ENCODE measurements at places on chromosomes 1 and 21.

- no peak for DNase-seq
Observed at GRCh38 chr1:117368116-117369108, 1.2 kb downstream of the MAN1A2 start.

- no peak for DNase-seq
Observed at GRCh38 chr1:119469741-119470140, 37.3 kb upstream of the HSD3B1 start.

DNA sequence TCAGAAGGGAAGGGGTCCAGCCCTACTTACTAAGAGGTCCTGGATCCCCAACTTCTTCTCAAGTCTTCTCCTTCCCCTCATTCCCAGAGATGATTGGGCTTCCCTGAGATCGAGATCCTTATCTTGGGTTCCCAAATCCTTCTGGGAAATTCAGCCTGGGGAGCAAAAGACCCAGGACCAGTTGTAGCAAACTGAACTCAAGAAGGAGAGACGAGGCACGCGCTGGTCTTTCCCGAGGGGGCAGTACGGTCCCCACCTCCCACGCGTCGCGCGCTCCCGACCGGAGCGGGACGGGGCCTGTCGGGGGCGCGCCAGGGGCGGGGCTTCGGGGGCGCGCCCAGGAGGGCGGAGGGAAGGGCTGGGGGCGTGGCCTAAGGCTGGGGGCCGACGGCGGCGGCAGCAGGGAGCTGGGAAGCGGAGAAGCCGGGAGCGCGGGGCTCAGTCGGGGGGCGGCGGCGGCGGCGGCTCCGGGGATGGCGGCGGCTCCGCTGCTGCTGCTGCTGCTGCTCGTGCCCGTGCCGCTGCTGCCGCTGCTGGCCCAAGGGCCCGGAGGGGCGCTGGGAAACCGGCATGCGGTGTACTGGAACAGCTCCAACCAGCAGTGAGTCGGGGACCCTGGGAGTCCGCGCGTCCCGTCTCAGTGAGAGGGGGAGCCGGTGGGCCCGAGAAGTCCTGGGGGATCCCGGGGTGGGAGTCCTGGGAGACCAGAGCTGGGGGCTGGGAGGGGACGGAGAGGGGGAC lies at the start of gene EFNA3:
EFNA3 (plus strand) TSS at position 369 of the 741 bp plus-strand sequence; CDS start at position 474, 105 bp downstream.
- DNase-seq, result peak; percentile 42

GRCh38 chr1:170881268-170882265 lies 53.8 kb upstream of the MROH9 start:
- DNase-seq, result no peak

DNA sequence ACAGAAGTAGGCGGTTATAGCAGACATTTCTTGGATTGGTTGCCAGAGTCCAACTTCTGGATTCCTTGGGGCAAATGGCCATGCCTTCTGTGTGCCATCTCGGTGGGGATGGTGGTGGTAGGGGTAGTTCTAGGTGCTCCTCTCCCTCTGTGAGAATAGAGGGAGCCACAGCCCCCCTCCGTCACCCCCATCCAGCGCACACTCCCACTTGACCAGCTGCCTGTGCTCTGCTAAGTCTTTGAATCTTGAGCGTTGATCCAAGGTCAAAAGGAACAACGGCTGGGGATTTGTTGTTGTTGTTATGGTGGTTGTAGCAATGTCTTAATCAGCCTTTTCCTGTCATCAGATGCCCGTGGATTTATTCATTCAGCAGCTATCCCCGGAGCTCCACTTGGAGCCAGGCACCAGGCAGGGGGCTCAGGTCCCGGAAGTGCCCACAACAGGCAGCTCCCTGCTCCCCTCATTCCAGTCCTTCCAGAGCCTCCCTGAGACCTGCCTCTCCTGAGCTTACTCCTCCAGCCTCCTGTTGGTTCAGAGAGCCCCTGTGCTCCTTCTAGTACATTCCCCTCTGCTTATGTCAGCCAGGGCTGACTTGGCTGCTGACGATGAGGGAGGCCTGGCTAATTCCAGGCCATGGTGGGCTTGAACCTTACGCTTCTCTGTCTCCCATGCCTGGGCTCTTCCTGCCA lies 146.6 kb upstream of the WNT4 start:
- DNase-seq, result no peak

DNA sequence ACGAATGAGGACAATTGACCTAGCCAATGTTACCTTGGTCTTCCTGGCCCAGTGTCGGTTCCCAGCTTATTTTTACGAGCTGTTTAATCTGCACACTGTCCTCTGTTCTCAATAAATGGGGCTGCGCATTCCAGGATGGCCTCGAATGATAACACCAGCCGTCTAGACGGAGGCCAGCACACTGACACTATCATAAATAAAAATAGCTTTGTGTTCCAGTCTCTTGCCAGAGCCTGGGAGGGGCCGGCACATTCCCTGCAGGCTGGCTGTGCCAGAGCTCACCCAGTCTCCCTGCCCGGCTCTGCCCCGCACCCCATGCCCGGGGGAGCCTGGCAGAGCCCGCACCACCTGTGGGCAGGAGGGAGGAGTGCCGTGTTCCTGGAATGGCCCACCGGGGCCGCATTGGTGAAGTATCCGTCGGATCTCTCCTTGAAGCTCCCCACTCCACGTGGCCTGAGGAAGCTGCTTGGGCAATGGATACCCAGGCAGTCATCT lies 92.1 kb downstream of the SPSB1 start:
- DNase-seq, result no peak

DNA sequence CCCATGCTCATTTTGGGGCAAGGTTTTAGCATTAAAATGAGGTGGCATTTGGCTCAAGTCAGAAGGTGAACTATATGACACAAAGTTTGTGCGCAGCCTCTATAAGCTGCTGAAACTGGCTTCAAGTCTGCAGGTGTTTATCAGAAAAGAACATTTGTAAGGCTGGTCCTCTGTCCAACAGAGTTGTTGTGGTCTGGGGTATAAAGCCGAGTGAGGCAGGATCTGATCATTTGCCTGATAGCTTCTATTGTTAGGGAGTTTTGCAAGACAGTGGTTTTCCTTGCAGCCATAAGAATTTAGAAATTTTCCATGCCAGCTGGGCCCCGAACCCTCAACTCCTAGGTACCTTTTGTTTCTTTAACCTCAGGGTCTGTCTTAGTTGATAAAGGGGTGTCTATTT lies 130.8 kb downstream of the PGBD5 start:
- DNase-seq, result no peak

GRCh38 chr21:28069450-28069923 lies 923.2 kb downstream of the LTN1 start:
- no peak for DNase-seq

GRCh38 chr21:29499734-29500343 lies 201.1 kb downstream of the BACH1 start:
- no peak for DNase-seq

- no peak for DNase-seq
Observed at GRCh38 chr1:64195081-64195395, 8.4 kb upstream of the UBE2U start.

DNA sequence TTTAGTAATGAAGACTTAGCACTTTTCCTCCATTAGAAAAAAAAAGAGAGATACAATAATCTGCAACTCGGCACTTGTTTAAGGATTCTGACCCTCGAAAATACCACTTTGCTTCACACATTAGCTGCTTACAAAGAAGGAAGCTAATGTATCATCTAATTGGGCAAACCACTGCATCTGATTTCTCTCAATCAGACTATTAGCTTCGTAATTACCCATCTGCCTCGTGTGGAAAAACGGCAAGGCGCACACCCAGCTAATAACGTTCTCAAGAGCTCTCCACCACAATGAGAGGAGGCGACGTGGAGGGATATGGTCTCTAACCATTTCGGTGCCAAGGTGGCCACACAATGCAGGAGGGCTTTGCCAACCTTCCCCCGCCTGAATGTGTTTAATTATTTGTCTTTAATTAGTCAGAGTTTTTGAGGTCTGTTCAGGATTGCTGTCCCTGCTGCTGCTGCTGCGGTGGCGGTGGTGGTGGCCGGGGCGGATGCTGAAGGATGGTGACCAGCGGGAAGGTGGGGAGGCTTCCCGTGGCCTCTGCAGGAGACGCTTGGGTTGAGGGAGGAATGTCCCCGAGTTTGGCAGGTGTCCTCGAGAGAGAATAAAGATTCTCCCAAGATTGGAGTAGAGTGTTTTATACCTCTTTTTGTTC lies 374.5 kb downstream of the RPS6KC1 start:
- DNase-seq, result no peak

GRCh38 chr1:4664606-4665005 lies 10.2 kb downstream of the AJAP1 start:
- DNase-seq, result no peak

DNA sequence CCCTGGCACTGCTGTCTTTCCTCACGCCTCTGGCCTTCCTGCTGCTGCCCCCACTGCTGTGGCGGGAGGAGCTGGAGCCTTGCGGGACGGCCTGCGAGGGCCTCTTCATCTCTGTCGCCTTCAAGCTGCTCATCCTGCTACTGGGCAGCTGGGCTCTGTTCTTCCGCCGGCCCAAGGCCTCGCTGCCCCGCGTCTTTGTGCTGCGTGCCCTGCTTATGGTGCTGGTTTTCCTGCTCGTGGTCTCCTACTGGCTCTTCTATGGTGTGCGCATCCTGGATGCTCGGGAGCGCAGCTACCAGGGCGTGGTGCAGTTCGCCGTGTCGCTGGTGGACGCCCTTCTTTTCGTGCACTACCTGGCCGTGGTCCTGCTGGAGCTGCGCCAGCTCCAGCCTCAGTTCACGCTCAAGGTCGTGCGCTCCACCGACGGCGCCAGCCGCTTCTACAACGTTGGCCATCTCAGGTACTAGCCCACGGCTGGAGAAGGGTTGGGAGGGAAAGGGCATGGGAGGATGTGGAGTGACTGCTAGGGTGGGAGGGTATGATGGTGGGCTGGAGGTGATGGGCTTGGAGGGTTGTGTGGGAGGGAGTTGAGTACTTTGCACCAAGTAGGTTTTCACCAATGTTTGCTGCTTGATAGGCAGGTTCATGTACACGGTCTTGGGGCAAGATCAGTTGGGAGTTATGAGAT lies 18.9 kb downstream of the VANGL2 start:
- DNase-seq, result no peak

- DNase-seq, result no peak
Observed at GRCh38 chr1:219085988-219086387, 87.7 kb upstream of the LYPLAL1 start.

GRCh38 chr21:33299181-33299752 lies 25.5 kb upstream of the IFNAR1 start:
- DNase-seq, result peak; percentile 19

All from T follicular helper cell (primary cell).